NCI-H748 treated with DMSO at 0.1 percent for 48 hours (cell line): ENCODE measurements at places on chromosomes 6 and 20.

DNA sequence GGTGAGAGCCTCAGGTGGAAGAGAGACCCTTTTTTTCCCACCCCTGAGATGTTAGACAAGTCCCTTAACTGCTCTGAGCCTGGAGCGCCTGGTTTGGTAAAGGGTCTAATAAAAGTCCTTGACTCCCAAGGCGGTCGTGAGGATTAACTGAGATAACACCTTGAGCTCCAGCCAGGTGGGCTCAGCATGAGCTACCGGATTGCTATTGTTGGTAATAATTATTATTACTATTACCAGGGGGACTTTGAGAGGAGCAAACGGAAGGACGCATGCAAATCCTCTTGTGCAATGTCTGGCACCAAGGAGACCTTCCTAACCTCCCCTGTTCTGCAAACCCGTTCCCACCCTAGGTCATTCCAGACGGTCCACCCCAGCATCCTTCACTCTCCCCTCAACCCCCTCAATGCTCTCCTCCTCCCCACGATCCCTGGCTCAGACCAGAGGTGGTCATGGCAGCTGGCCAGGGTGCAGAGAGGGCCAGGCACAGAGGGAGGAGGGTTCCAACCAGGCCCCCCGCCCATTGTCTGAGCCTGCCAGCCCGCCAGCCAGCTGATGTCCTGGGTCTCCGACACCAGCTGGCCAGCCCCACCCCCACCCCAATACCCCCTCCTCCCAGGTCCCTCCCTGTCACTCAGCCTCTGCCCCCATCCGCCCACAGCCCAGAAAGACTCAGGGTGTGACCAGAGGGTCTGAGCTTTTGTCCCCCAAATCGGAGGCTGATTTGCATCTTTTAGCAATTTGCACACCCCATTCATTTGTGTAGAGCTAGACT, 14.3 kb upstream of the CBFA2T2 start:
- DNase-seq, result peak; percentile 55

GRCh38 chr20:44717986-44718385, 2.8 kb downstream of the CCN5 start:
- DNase-seq, result no peak

DNA sequence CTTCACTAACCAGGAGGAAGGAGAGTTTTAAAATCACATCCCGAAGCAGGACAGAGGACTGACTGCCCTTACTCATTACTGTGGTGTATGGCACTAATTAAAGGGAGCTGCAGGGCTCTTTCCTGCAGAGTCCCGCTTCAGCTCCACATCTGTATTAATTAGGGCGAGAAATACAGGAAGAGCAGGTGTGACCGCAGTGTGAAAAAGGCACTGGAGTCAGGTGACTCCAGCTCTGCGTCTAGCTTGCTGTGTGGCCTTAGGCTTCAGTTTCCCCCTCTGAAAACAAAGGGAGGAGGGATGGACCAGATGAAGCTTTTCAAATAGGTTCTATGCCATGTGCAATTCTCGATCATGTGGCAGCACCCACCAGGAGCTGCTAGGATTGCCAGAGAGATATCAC, 34.0 kb downstream of the KIAA1755 start:
- no peak for DNase-seq

DNA sequence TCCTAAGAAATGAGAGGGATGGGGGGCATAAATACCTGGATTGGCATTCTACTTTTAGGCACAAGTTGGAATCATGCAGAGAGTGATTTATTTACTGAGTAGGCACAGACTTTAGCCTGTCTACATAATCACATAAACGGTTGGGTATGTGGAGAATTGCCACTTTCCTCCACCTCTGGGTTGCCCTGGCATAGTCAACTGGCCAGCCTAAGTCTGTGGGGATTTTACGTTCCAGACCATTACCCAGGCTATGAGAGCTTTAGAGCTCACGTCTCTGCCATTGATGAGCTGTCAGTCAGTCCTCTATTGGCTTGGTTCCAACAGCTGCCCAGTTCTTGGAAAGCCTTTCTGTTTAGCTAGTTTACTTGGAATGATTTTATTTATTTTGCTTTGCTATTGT, 5.0 kb upstream of the BHLHE23 start:
- peak; percentile 16 for DNase-seq

- no peak for DNase-seq
Measured at GRCh38 chr6:107509506-107509905, 19.6 kb downstream of the SOBP start.

GRCh38 chr20:22921595-22922421, 113.3 kb upstream of the SSTR4 start:
- DNase-seq, result no peak
